Urothelium cell line (cell line): ENCODE measurements at places on chromosomes 5 and 9.
A peak's percentile ranks its signal among the peaks of the same experiment; 100 is the strongest.

GRCh38 chr9:133374612-133375115, 1.2 kb downstream of the SURF4 start:
- DNase-seq: no peak

DNA sequence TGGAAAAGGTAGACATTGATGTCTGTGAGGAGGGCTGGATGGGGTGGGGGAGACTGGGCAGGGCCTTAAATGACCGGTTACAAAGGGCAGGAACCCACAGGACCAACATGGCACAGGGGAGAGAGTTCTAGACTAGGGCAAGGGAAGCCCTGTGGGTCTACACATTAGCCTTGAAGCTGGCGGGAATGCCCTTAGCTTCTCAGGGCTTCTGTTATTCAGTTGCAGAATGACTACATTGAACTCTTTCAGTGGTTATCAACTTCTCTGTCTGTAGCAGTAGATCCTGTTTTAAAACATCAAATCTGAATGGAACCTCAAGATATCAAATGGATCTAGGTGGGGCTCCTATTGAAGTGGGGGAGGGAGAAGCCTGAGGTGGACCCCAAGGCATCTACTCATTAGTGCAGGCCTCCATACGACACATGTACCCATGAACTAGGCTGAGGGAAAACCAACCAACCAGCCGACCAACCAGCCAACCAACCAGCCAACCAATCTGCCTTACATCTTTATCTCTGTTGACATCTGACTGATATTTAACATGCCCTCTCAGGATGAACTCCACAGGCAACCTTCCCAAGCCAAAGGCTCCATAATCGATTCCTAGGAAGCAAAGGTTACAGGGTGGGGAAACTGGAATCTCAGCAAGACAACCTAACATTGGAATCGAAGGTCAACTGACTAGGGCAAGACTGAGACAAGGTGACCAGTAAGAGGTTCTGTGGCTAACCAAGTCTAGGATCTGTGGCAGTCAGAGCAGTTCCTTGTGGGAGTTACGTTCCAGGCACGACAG, 48.3 kb downstream of the DAP start:
- no peak for DNase-seq

GRCh38 chr5:170861917-170862766, at the start of gene RANBP17:
RANBP17 (plus strand) TSS chr5:170862018.
- DNase-seq: peak; percentile 93

- DNase-seq: peak; percentile 51
Measured at GRCh38 chr5:153700940-153701339, 210.5 kb downstream of the GRIA1 start.

DNA sequence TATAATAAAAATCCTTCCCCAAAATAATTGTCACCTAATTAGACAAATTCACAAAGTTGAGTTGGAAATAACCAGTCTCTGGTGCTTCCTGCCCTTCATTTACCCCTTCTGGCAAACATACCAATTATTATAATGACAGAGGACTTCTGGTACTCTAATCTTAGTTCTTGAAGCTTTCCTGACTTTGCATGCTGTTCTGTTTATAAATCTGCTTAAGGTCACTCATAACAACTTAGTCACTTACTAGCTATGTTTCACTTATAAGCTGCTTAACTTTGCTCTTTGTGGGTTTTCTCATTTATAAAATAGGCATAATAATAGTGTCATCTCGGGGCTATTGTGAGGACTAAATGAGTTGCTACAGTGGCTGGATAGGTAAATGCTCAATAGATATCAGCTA, 446.5 kb downstream of the EFNA5 start:
- DNase-seq: no peak

DNA sequence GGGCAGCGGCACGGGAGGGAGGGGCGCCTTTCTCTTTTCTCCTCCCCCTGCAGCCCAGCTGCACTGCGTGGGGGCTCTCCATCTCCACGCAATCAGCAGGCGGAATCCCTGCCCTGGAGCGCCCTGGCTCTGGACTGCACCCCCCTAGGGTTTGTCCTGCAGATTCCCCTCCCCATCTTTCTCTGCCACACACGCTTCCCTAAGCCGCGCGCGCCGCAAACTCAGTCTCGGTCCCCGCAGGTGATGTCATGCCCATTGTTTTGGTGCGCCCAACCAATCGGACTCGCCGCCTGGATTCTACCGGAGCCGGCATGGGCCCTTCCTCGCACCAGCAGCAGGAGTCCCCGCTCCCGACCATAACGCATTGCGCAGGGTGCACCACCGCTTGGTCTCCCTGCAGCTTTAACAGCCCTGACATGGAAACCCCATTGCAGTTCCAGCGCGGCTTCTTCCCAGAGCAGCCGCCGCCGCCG, at the start of gene KCNN2:
TSS of gene KCNN2 (plus strand) at position 347 of the 473 bp plus-strand sequence. CDS start at position 417, 70 bp downstream.
- DNase-seq: peak; percentile 70

DNA sequence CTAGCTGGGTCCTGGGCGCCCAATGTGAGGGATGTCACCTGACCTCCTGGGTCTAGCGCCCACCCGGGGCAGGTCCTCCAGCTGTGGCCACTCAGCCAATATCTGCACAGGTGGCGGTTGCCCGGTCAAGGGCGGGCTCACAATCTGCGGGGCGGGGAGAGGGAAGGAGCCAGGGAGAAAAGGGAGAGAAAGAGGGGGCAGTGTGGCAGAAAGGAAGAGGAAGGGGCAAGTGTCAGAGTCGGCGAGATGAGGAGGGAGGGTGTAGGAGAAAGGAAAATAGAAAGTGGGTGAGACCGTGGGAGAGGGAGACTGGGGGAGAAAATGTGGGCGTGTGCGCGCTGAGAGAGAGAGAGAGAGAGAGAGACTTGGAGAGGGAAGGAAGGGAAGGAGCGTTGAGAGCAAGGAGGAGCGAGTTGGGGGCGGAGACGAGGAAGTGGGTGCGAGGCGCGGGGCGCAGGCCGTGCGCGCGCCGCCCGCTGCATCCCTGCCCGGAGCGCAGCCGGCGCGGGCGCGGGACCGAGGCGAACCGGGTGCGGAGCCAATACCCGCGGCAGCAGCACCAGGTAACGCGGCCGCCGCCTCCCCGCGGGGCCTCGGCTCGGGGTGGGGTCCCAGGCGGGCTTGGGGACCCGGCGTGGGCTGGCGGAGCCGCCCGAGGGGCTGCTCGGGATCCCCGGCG, at the start of gene HRH2:
TSS of gene HRH2 (plus strand) at position 479 of the 679 bp plus-strand sequence. CDS start 25,163 bp downstream, outside the sequence.
- no peak for DNase-seq

GRCh38 chr5:160251406-160252155, 22.3 kb downstream of the FABP6 start:
- DNase-seq: no peak

DNA sequence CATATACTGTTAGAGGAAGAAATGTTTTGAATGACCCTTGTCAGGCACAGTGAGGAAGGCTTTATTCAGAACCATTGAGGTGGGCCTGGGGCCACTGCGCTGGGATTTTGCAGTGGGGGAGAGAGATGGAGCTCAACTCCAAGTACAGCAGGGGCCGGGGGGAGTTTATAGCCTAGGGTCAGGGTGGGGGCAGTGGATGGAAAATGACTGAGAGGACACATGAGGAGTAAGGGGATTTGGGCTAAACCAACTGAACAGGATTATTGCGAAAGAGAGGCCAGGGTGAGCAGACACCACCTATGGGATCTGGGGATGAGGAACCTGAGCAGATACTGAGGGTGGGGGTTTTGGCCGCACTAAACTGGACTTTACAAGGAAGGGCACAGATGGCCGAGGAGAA, 6.3 kb downstream of the CEP72 start:
- DNase-seq: no peak

GRCh38 chr9:124082622-124083021, 71.1 kb downstream of the LHX2 start:
- DNase-seq: no peak

- no peak for DNase-seq
Measured at GRCh38 chr5:81698813-81699212, 52.1 kb downstream of the SSBP2 start.

DNA sequence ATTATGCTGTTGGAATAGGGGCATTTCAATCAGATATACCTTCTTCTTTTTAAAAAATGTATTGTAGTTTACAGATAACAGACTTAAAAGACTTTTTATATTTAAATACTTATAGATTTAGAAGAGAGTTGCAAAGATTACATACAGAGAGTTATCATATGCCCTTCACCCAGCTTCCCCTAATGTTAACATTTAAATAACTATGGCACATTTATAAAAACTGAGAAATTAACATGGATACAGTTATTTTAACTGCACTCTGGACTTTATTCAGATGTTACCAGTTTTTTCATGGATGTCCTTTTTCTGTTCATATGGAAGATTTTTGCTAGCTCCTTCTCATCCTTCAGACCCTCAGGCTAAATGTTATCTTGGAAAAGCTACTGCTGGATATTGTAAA, 123.2 kb downstream of the DOCK2 start:
- DNase-seq: no peak

DNA sequence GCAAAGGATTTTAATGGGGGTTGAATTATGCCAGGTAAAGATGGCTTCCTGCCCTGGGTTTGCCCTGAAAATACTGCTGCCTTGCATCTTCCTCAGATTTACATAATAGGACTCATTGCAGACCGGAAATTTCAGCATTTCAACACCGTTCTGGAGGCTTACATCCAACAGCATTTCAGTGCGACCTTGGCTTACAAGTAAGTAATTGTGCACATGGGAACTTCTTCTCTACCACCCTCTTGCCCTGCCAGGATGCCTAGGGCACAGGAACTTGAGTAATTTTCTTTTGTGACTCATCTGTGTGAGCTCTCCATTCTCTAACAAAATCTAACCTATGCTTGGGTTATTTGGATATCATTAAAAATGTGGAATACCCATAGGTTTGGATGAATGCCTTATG, 80.2 kb downstream of the DOCK2 start:
- no peak for DNase-seq

DNA sequence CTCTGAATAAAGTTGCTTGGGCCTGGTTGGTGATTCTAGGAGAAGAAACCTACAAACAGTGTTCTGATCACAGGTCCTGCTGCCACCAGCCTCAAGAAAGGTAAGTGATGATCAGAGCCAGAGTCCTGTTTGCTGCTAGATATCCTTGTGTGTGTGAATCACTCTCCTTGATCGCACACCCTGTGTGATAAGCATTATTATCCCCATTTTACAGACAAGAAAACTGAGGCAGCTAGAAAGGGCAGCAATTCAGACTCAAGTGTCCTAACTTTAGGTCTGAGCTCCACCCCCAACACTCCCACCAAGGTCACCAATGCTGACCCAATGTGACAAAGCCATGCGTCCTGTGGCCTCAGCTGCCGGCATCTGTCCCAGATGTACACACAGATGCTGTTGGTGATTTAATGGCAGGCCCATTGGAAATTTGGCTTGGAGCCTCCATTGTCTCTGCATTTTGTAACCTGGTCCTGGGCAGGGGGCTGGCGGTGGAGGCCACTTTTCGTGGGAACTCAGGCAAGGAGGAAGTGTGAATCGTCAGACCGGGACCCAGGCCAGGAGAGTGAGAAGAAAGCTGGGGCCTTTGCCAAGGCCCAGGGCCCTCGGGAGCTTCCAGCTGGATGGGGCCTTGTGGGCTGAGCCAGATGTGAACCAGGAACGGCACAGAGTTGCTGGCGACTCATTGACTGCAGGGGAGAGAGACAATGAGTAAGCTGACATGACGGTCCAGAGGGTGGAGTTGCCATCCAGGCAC, 29.8 kb upstream of the GGTA1 start:
- DNase-seq: peak; percentile 63

DNA sequence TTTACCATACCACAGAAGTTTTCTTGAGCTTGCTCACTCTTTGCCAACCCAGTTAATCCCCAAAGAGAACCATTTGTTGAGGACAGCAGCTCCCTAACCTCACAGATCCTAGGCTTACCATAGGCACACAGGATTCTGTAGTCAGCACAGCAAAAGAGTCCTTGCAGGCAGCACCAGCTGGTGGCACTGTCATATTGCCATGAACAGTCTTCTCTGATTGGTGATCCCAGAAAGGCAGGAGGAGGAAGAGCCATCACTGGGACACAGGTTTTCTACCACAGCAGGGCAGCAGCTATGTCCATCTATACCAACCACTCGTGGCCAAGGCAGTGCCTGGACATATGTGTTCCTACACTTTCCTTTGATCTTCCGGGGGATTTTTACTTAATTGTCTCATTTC, 297.1 kb upstream of the CD180 start:
- DNase-seq: peak; percentile 21

DNA sequence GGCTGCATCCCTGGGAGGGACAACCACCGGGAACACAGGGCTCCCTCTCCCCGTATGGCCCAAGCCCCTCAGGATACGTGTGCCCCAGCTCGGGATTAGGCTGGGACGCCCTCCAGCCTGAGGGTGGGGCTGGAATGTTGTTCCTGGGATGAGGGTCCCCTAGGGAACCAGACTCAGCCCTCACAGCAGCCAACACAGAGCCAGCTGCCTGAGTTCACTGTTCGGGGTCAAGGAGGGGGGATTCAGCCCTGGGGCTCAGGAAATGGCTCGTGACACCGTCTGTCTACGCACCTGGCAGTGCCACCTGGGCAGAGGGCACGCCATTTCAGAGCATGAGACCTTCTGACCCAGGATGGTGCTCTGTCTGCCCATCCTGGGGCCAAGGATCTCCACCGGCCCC, 8.9 kb downstream of the RNF44 start:
- no peak for DNase-seq

GRCh38 chr5:31455172-31455571, 76.7 kb downstream of the DROSHA start:
- no peak for DNase-seq

DNA sequence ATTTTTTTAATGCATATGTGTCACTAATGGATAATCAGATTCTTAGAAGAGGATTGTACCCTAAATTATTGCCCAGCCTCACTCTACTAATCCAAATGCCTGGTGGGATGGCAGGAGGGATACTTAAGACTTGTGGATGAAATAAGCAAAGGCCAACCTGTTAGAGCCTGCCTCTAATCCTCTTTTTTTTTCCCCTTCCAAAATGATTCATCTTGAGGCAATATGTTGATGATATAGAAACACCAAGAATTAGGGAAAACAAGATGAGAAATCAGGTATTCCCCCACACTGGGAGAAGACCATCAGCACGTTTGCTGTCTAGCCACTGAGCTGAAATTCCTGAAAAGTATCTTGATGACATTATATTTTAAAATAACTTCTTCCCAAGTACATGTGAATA, 52.0 kb downstream of the RFK start:
- DNase-seq: no peak

GRCh38 chr5:150525781-150526180, 17.9 kb downstream of the NDST1 start:
- no peak for DNase-seq

DNA sequence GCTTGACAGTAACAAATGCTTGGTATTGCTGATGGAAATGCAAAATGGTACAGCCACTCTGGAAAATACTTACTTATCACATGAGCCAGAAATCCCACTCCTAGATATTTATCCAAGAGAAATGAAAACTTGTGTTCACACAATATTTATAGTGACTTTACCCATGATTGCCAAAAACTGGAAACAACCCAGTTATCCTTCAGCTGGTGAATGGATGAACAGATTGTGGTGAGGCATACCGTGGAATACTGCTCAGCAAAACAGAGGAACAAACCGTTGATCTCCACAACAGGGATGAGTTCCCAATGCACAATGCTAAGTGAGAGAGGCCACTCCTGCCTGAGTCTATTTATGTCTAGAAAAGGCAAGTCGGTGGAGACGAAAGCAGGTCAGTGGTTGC, 40.5 kb upstream of the LRRC14B start:
- no peak for DNase-seq
